Activated CD8-positive, alpha-beta memory T cell treated with anti-CD3 and anti-CD28 coated beads, Interleukin-2, amount 10 ng/mL, durations not matched to agents 7 days and 5 days (primary cell): ENCODE measurements at places on chromosomes 2 and 18.

GRCh38 chr2:186256540-186256939, 229.5 kb upstream of the ZC3H15 start:
- DNase-seq = no peak

DNA sequence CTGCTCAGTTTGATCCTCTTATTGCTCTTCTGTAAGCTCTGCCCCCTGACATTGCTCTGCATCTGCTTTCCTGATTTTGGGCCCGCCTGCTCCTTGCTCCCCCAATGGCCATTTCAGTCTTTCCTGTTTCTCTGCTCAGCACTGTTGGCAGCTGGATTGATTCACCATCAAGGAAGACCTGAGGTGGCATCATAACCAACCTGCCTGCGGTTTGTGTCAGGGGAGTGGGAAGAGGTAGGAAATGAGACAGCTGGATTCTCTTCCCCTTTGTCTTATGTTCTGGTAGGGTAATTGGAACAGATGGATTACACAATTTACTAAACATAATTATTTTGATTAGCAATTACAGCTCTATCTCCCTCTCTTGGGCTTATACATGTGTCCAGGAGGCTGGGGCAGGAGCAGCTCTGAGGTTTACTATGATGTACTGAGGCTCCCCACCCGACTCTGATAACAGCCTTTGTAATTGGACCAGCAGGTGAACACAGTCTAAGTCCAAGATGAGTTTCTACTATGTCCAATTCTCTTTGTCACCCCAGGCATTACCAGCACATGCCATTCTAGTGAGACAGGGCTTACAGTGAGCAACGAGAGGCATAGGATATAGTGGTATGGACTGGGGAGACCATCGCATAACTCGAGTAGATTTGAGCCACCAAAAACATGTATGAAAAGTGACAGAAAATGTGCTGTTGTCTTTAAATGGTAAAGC, 151.8 kb upstream of the MMADHC start:
- DNase-seq = no peak

- no peak for DNase-seq
These were observed 620.6 kb downstream of the IRS1 start for GRCh38 chr2:226179010-226179409.

DNA sequence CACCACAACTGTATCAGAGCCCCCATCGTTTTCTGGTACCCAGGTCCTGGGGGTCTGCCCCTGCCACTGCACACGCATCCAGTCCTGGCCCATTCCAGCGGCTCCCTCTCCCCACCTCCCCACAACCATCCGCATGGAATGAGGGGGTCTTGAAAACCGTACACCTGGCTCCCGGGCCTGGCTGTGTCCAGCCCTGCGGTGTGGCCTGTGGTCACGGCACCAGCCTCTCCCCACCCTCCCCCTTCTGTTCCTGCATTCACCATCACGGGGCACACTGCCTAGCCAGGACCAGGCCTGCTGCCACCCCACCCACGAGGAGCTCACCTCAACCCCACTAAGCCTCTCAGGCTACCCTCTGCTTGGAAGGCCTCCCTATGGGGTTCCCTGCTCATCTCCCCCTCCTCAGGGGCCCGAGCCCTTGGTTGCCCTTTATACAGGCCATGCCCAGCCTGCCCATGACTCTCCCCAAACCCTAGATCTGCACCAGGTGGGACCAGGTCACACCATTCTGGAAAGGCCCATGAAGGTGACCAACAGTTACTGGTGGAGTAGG, 11.4 kb downstream of the GPR35 start:
- DNase-seq = no peak

DNA sequence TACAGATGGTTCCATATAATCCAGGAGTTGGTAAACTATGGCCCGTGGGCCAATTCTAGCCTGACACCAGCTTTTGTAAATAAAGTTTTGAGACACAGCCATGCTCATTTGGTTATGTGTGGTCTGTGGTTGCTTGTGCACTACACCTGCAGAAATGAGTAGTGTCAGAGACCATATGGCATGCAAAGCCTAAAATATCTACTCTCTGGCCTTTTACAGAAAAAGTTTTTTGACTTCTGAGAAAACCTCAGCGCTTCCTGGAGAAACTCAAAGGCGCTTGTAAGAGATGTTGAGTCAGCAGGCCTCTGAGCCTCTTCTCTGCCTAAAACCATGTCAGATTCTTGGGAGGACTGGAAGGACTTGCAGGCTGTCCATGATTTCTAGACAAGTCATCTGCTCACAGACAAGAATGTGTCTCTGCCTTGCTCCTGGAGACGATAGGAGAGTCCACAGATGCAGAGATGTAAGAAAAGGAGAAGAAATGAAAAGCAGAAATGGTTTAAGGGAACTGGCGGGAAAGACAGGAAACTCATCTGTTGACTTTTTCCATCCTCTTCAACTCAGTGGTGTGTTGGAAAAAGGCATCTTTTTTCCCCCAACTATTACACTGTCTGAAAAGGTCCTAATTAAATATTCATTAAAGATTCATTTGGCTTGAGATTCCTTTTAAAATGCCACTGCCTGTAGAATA, 5.2 kb downstream of the TTC39C start:
- DNase-seq = peak; percentile 89

GRCh38 chr2:45127891-45128290, 118.6 kb upstream of the SIX2 start:
- DNase-seq = no peak

DNA sequence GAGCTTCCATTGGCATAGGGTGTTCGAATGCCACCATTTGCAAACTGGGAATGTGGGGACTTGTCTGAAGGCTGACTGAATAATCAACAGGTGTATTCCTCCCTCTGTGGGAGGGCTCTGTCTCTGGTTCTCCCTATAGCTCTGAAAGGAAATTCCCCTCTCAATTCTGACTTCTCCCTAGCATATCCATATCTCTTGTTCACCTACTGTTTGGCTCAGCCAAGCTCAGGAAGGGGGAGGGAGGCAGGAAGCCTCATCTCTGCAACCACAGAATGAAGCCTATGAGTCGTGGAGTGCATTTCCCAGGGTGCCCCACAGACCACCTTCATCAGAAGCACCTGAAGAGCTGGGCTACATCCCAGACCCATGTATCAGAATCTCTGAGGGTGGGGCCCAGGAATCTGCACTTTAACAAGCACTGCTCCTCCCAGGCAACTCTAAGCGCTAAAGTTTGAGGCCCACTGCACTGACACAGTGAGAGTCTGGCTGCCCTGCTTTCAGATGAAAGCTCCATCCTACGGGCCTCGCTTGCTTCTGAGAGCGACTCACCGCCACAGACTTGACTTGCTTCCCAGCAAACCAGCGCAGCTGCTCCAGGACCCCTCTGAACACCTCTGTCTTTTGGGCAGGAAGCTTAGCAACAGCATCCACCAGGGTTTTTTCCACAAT, 32.0 kb downstream of the XDH start:
- no peak for DNase-seq

GRCh38 chr2:171824086-171824485, 70.0 kb downstream of the SLC25A12 start:
- no peak for DNase-seq

- DNase-seq = no peak
These were observed 274.6 kb downstream of the EIPR1 start for GRCh38 chr2:3102922-3103569.

GRCh38 chr2:80517316-80517715, 212.8 kb upstream of the LRRTM1 start:
- DNase-seq = no peak

DNA sequence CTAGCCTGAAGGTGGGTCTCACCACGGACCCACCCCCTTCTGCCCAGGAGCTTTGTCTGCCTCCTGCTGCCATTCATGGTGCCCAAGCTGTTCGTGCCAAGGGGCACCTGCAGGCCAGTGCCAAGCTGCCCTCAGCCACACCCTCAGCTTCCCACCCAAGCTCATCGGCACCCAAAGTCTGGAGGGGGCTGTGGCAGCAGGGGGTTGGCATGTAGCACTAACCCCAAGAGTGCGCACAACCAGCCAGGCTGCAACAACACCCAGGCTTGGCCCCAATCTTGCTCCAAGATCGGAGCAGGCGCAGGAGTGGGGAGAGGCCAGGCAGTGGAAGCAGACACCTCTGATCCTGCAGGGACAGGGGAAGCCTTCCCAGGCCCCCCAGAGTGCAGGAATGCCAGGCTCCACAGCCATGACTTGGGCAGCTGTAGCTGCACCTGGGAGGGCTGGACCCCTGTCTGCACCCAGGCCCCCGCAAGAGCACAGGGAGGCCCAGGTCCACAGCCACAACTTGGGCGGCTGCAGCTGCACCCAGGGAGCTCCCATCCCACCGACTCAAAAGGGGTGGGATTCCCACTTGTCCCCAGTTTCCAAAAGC, 89.9 kb downstream of the ATAD2B start:
- DNase-seq = no peak

DNA sequence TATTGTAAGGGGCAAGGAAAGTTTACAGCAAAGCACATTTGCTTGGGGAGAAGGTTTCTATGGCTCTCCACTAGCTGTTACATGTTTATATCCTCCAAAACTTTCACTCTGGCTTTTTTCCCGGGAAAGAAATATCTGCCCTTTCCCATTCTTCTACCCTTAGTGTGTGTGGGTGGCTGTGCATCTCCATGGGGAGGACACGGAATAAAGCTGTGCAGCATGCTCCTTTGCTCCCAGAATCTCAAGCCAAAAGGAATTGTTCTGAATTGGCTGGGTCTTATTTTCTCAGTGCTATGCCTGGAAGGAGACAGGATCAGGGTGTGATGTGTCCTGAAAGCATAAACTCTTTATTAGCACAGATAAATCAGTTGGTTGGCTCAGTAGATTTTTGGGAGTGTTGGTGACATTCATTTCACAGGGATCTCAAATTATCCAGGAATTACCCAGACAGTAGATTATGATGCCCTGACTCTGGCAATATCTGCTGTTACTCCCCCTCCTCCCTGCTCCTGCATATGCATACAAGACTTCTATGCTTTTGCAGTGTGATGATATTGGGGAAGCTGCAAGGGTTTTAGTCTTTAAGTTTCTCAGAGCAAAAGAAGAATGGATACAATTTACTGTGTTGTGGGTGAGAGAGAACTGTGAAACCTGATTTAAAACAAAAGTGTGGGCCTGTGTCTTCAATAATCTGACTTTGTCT, 63.1 kb downstream of the PARD3B start:
- no peak for DNase-seq

GRCh38 chr2:25996844-25997243, 14.5 kb upstream of the KIF3C start:
- no peak for DNase-seq

GRCh38 chr2:66472225-66472843, 37.4 kb downstream of the MEIS1 start:
- no peak for DNase-seq

DNA sequence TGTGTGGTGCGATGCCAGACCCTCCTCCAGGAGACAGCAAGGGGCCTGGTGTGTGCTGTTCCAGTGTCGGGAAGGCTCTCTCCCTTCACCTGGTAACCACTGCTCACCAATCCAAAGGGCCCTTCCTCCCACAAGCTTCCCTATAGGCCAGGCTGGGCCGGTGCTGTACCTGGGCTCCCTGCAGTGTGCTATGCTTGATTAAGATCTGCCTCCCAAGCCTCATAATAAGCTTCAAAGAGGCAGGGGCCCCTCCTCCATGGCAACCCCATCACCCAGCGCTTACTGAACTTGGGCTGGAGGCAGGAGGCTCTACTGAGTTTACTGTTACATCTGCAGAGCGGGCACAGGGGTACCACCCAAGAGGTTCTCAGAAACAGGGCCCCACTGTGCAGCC, 4.5 kb upstream of the MAL start:
- no peak for DNase-seq

- peak; percentile 35 for DNase-seq
These were observed 11.7 kb downstream of the TTC32 start for GRCh38 chr2:19890104-19890503.

DNA sequence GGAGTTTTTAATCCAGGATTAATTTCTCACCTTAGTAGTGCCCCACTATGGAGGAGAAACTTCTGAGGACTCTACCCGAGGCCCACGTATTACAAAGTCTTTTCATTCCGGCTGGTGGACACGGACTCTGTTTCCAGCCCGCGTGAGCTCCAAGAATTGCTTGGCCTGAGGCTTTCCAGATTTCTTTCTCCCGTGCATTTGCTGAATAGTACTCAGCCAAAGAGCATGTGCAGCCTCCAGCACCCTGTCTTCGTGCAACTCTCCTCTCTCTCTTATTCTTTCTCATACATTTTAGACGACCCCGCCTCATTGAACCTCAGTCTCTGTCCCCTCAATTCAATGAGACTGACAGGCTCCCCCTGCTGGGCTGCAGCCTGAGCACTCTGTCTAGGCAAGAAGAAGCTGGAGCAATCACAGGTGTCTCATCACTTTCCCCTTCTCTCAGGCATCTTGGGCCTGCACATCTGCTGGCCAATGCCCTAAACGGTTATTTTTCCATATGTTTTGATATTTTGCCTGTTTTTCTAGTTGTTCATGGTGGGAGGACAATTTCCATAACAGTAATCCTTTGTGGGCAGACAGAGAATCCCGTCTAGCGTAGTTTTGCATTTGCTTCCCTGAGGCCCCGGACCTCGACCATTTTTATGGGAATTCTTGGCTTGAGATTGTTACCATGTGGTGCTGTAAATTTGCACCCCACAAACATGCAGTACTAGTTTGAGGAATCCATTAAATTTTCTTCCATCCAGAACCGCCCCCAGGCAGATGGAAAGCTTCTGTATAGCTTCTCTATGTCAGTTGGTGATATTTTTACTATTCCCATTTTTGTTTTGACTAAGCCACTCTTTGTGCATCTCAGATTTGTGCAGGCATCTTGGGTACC, 50.1 kb upstream of the LPIN2 start:
- peak; percentile 88 for DNase-seq

DNA sequence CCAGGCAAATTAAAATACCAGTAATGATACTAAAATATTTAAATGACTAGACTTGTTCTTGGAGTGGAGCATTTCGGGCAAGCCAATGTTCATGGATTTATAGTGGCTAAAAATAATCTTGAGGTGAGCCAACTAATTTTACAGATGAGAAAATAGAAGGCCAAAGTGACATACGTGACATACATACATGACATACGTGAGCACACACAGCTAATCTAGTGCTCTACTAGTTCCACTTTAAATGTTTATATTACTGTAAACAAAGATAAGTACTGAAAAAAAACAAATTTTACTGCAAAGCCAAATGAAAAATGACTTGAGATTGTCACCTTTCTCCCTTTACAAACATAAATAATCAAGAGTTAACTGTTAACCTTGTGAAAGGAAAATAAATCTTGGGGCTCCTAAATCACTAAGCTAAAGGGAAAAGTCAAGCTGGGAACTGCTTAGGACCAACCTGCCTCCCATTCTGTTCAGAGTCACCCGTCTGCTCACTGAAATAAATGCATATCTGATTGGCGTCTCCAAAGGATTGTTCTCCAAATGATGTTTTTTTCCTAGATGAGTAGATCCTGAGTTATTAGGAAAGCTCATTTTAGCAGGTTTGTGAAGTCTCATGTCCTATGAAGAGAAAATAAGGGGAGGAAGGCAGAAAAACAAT, 96.7 kb downstream of the PMS1 start:
- DNase-seq = no peak

GRCh38 chr2:3079466-3079865, 298.2 kb downstream of the EIPR1 start:
- DNase-seq = no peak
